ENCODE measurements at places on chromosomes 2 and 18. TPM values are rescaled to one million over a fixed set of nuclear protein-coding genes. Genes with fewer than 3 reads are reported as not detected.

The PTPRN gene
- total RNA-seq = not detected

The ACTG2 gene
- 1.9 TPM for total RNA-seq

The RAB27B gene
- total RNA-seq = 0.08 TPM

The FIGN gene
- total RNA-seq = 16.7 TPM

The RAX gene
- not detected for total RNA-seq

The CNTNAP5 gene
- not detected for total RNA-seq

The EFR3B gene
- total RNA-seq = 4.1 TPM

The NYAP2 gene
- total RNA-seq = not detected

The SERPINB4 gene
- total RNA-seq = not detected

DNA sequence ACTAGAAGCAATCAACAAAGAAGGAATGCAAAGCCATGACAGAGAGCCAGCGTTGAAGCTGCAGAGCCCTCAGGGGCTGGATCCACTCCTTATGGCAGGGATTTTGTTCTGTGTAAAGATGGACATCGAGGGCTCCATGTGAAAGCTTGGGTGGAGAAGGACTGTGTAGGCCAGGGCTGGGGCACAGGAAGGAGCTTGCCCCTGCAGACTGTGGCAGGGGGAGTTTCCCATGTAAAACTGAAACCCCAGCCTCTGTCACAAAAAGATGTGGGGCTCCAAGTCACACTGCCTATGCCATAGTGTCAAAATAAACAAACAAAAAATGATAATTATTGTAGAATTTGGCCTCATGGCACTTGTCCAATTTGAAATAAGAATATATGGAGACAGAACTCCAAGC is 408.7 kb upstream of the HS6ST1 start:
- no peak for DNase-seq

GRCh38 chr2:229914171-229914570 is 7.6 kb downstream of the TRIP12 start:
- DNase-seq = no peak

DNA sequence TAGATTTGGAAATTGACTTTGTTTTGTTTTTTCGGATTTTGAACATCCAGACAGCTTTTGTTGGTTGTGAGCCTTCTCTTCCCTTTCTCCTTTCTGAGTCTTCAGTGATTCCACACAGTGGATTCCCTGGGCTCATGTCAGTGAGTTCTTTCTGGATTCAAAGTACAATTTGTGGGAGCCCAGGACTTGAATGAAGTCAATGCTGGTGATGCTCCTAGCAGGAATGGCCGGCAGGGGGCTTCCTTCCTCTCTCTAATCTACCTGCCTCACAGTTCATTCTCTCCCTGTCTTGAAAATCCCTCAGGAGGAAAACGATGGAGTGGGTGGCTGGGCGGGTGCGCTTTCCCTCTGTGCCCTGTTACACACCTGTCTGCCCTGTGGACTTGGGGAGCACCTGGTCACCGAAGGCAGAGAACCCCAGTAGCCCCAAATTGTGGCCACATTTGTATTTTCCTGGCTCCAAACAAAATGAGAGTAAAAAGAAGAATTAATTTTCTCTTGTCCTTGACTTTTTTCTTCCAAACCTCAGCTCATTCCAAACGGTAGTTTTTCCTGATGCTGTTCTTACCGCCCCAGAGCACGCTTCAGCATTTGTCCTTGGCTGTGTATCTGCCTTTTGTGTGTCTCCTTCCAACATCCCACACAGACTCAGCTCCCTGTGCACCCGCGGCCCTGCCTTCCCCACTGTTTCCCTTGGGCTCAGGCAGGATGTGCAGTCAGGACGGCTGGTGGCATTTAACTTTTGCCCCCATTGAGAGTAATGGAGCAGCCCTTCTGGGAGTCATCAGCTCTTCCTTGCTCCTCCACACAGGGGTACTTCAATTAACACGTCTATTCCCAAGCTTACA is 86.6 kb downstream of the MARCO start:
- DNase-seq = no peak

DNA sequence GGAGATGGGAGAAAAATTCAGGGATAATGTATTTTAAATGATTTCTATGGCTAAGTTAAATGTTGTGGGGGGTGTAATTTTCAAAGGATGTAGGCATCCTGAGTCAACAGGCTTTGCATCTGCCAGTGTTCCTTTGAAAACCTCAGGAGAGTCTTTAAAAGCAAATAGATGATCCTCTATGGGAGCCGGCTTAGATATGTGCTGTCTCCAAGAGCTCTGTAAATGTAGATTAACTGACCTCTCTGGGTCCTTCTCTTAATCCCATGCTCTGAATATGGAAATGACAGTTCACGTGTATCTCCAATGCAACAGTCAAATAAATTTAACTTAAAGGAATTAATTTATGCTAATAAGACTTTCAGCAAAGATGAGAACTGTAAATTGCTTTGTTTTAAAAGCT is 292.7 kb downstream of the ERBB4 start:
- DNase-seq = no peak

DNA sequence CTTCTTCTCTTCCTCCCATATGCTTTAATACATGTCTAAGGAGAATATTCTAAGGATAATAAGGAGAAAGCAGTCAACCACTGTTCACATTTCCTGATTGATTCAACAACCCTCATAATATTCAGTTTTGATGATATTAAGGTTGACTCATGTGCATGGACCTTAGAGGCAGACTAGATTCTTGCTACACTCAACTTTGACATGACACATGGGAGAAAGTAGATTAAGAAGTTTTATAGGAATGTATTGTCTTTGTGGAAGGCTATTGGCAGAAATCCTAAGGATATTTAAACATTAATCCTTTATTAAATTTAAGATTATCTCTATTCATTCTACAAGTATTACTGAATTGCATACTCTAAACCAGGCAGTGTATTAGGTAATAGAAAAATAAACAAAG is 309.1 kb upstream of the CYRIA start:
- no peak for DNase-seq

DNA sequence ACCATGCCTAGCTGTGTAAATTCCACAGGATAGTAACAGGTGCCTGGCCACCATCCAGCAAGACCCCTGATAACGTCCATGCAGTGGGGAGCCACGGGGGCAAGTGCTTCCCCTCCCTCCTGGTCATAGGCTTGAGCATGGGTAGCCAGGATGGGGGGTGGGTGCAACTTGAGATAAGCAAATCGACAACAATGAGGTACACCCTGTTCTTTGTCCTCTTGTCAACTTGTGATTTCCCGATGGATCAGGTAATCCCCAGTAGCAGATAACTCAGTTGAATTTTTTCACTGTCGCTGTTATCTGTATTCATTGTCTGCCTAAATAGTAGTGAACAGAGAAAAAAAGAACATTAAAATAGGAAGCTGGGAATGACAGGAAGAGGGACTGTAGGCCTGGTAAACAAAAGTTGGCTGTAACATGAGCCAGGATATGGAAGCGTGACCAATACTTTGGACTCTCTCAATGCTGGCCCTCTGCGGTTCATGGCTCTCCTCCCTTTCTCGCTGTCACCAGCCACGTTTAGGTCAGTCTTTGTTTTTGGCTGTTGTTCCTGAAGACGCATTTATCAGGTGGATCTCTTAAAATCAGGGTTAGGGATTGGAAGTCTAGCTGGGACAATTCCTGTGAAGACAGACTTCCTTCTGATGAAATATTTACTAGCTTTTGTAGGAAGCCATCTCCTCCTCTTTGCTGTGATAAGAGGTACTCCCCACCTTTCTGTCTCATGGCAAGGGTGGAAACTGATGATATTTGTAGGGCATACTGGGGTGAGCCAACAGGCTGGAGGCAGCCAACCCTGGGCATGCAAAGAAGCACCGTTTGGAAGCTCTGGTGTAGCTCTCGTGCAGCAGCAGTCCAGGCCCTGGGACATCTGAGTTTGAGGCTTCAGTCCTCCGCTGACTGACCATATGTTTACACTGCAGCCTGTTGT is 42.4 kb downstream of the TCF7L1 start:
- no peak for DNase-seq

DNA sequence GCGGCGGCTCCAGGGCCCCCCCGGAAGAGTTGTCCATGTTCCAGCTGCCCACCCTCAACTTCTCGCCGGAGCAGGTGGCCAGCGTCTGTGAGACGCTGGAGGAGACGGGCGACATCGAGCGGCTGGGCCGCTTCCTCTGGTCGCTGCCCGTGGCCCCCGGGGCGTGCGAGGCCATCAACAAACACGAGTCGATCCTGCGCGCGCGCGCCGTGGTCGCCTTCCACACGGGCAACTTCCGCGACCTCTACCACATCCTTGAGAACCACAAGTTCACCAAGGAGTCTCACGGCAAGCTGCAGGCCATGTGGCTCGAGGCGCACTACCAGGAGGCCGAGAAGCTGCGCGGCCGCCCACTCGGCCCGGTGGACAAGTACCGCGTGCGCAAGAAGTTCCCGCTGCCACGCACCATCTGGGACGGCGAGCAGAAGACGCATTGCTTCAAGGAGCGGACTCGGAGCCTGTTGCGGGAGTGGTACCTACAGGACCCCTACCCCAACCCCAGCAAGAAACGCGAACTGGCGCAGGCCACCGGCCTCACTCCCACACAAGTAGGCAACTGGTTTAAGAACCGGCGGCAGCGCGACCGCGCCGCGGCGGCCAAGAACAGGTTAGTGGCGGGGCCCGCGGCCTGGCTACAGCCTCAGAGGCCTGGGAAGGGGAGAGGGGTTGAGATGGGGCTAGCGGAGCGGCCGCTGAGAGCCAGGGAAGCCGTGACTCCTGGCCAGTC is 965 bp downstream of the SIX3 start:
- DNase-seq = no peak

DNA sequence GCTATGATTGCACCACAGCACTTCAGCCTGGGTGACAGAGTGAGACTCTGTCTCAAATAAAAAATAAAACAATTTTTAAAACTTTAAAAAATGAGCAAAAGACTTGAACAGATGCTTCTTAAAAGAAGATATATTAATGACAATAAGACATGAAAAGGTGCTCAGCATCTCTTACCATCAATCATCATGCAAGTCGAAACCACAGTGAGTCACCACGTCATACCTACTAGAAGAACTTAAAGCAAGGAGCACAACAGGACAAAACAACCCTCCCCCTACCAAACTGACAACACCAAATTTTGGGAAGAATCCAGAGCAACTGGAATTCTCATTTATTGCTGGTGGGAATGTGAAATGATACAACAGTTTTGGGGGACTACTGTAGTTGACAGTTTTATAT is 251.6 kb downstream of the BCL2 start:
- DNase-seq = no peak

DNA sequence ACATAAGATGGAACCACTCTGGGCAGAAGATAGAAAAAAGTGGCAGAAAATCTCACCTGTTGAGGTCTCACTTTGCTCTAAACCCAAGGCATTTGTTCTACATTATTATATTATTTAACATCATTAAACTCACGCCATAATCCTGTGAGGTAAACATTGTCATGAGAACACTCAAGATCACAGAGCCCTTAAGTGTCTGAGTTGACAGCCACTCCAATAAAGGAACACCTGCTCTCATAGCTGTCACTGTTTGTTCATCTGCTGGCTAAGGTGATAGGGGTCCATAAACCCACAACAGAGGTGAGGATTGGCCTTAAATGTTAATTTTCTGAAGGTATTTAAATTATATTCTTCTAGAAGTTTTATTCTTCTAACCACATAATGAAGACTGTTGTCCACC is 439.7 kb downstream of the RIT2 start:
- no peak for DNase-seq

GRCh38 chr18:77897606-77898005 is 648.0 kb downstream of the GALR1 start:
- DNase-seq = no peak

DNA sequence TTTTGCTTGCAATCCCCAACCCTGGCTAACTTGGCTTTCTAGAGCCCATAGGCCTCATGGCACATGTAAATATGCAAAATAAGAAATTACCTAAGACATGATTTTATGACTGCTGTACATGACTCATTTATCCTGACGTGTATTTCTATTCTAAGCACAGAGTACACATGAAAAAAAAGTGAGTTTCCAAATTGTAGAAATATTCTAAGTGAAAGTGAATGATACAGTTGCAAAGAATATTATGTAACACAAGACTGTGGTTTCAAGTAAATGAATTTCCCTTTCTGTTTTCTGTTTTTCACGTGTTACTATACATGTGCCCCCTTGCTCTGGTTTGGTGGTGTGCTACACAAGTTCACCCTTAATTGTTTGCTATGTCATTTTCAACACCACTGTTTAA is 162.4 kb downstream of the LRP1B start:
- no peak for DNase-seq

GRCh38 chr2:158599609-158600008 is 142.9 kb downstream of the PKP4 start:
- DNase-seq = no peak

DNA sequence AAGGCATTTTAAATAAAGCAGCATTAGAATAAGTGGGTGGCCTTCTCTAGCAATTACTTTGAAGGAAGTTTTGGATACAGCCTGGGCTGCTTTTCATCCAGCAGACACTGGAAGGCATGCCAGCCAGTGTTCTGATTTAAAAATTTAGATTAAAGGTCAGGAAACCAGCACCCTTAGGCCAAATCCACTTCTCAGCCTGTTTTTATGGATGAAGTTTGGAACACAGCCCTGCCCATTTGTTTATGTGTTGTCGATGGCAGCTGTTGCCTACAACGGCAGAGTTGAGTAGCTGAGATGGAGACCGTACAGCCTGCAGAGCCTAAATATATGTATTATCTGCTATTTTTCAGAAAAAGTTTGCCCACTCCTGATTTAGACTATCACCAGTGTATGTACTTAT is 313.6 kb upstream of the ACVR2A start:
- DNase-seq = no peak

- DNase-seq = no peak
Observed at GRCh38 chr2:143058851-143059250, 70.4 kb upstream of the ARHGAP15 start.

All from Right ventricle myocardium inferior (tissue), 1 donor.